Central memory CD4-positive, alpha-beta T cell (primary cell): ENCODE measurements at places on chromosomes 3 and 15.

DNA sequence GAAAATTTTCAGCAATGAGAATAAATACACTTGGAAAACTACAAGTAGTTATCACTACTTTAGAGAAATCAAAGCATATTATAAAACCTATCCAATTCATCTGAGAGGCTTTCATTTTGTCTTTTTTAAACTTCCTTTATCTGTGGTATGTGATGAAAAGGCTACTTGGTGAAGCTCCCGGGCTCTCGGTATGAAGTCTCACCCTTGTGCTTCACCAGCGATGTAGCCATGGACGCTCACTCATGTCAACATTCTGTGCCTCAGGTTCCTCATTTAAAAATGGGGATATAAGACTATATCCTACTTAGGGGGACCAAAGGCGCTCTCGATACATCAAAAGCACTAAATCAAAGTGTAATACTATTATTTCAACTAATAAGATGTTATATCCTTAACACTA lies 14.9 kb downstream of the SATB1 start:
- DNase-seq, result no peak

- DNase-seq, result no peak
Measured at GRCh38 chr3:13083254-13083653, 10.0 kb upstream of the IQSEC1 start.

DNA sequence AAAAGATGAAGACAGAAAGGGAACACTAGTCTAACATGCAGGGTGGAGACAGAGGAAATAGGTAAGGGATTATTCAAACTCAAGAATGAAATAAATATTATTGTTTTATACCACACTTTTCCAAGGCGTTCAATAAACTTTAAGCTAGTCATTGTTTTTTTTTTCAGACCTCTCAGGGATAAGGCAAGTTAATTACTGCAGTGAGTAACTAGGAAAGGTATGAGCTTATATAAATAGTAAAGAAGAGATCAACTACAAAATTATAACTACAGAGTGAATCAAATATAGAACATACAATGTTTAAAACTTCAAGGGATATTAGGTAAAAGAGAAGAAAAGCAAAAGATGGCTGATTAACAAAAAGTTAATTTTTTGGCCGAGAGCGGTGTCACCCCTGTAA lies 31.5 kb upstream of the XXYLT1 start:
- no peak for DNase-seq

DNA sequence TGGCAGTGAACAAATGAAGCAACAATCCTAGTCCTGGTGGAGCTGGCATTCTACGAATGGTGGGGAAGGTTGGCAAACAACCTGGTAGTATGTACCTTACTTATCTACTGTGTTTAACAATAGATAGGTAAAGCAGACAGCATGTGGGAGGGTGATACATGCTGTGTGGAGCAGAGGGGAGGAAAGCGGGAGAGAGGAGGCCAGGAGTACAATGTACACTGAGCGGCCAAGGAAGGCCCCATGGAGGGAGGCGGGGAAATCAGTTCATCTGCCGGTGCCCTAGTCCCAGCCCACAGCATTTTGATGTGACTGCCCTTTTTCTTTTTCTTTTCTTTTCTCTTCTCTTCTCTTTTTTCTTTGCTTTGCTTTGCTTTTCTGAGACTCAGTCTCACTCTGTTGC lies 5.3 kb upstream of the RHCG start:
- DNase-seq, result no peak

DNA sequence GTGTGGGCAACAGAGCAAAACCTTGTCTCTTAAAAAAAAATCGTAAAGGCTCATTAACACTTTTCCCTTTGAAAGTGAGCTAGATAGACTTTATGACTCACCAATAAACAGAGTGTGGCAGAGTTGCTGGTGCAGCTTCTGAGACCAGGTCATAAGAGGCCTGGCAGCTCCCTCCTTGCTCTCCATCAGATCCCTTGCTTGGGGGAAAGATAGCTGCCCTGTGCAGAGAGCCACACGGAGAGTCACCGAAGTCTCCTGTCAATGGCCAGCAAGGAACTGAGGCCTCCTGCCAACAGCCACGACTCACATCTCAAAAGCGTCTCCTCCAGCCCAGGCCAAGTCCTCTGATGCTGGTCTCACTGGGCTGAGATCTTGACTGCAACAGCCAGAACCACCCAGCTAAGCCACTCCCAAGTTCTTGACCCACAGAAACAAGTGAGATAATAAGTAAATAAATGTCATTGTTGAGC lies 8.7 kb upstream of the GP9 start:
- DNase-seq, result no peak

DNA sequence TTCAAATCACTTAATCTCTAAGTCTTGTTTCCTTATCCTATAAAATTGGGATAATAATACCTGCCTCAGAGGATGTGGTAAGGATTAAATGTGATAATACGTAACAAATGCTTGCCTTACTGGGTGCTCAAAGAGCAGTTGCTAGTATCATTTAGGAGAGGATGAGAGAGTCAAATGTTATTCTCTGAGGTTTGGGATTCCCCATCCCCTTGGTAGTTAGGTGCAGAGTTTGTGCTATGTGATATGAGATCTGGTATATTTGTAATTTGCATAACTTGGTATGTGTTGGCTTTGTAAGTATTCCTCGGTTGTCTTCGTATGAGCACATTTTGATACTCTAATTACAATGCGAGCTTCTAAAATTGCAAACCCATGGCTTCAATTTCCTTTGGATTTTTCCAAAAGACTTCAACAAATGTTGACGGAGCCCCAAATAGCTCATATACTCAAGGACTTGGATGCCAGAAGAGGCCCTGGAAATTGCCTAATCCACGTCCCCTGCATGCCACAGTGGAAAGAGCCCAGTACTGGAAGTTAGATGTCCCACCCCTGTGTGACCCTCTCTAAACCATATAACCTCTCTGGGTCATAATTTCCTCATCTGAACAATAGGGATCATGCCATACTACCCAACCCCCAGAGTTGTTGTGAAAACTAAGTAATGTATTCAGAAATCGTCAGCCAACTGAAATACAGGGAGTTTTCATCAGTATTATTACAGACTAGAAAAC lies 85.0 kb downstream of the FBN1 start:
- no peak for DNase-seq

DNA sequence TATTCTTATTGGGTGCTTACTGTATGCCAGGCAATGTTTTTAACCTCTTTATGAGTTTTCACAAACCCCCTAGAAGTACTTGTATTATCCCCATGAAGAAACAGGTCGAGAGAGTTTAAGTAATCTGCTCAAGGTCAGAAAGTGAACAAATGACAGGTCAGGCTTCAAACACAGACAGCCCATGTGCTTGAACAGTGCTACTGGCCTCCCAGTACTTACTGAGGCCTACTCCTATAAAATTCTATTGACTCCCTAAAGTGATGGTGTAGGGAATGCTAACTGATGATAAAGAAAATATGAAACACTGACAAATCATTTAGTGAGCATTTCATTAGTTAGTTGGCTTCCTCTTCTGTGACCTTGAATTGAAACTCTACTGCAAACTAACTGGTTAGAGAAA lies 4.2 kb upstream of the CNBP start:
- no peak for DNase-seq

GRCh38 chr3:13526626-13526949 lies 22.3 kb upstream of the FBLN2 start:
- no peak for DNase-seq

DNA sequence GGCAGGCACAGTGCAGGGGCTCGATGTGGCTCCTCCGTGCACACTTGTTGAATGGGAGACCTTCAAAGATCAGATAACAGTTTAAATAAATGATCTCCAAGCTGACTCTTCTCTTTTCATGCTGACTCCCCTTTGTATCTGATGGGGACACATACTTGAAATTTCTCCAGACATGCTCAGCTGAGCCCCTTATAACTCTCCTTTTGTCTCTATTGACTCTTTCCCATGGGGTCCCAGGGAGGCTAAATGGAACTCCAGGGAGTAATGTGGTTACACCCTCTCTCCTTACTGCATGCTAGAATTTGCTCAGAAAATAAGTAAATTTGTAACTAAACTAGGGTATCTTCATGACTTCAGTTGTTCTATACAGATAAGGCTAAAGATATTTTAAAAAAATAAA lies 48.2 kb upstream of the TM4SF4 start:
- DNase-seq, result no peak
